ENCODE measurements at places on chromosomes 6 and 20. TPM values are rescaled to one million over a fixed set of nuclear protein-coding genes. Genes with fewer than 3 reads are reported as not detected.

Gene HSPA12B
- 2.7 TPM for polyA plus RNA-seq

Gene UBD
- polyA plus RNA-seq: 0.42 TPM

Gene PTPRT
- polyA plus RNA-seq: 19.2 TPM

Gene DCBLD1
- 2.4 TPM for polyA plus RNA-seq

Gene TIAM2
- 10.6 TPM for polyA plus RNA-seq

Gene LPIN3
- 0.25 TPM for polyA plus RNA-seq

Gene MOG
- polyA plus RNA-seq: 87.3 TPM

Measured in brain (organoid and tissue), 16 donors.